ENCODE measurements at places on chromosomes 6 and 20. TPM values are rescaled to one million over a fixed set of nuclear protein-coding genes. Genes with fewer than 3 reads are reported as not detected.

The CCDC170 gene
- total RNA-seq = not detected

The FRK gene
- total RNA-seq = 0.05 TPM

The CENPW gene
- total RNA-seq = 37.8 TPM

The OR14J1 gene
- not detected for total RNA-seq

The MAFB gene
- 0.62 TPM for total RNA-seq

The WFDC5 gene
- not detected for total RNA-seq

The RBPJL gene
- total RNA-seq = not detected

The TIAM2 gene
- total RNA-seq = 14.5 TPM

The TCF15 gene
- not detected for total RNA-seq

The LAMA5 gene
- total RNA-seq = 63.8 TPM

The PHACTR3 gene
- not detected for total RNA-seq

The COL10A1 gene
- total RNA-seq = not detected

The LHFPL5 gene
- total RNA-seq = not detected

The PACRG gene
- total RNA-seq = not detected

The CST2 gene
- total RNA-seq = not detected

The AVP gene
- not detected for total RNA-seq

The GGTLC1 gene
- not detected for total RNA-seq
